ENCODE measurements at places on chromosomes 2 and 18. TPM values are rescaled to one million over a fixed set of nuclear protein-coding genes. Genes with fewer than 3 reads are reported as not detected.

PID1 gene
- 4.3 TPM for total RNA-seq

EFR3B gene
- total RNA-seq = not detected

AGXT gene
- total RNA-seq = not detected

OXER1 gene
- total RNA-seq = not detected

DCC gene
- under 0.01 TPM for total RNA-seq
